ENCODE measurements at places on chromosomes 13 and 19. TPM values are rescaled to one million over a fixed set of nuclear protein-coding genes. Genes with fewer than 3 reads are reported as not detected.

- DNase-seq, result peak; percentile 36
Observed at GRCh38 chr13:49308097-49308875, 60.6 kb downstream of the CDADC1 start.

GRCh38 chr13:41641429-41641828 is 184.1 kb downstream of the RGCC start:
- DNase-seq, result no peak

- DNase-seq, result peak; percentile 56
Observed at GRCh38 chr19:44141191-44142058, at the start of gene ZNF234. TSS of gene ZNF234 (plus strand) at chr19:44141554. CDS start at chr19:44144633, 3,079 bp downstream.

Gene DNAJC15
- 4.2 TPM for total RNA-seq

Gene CACNG6
- total RNA-seq, result not detected

Gene MEGF8
- total RNA-seq, result 14.0 TPM

Gene LGALS14
- not detected for total RNA-seq

Gene ZNF561
- 64.0 TPM for total RNA-seq

Gene SIGLECL1
- not detected for total RNA-seq

Gene ZNF497
- 0.53 TPM for total RNA-seq

Measured in bronchial epithelial cell (primary cell).